ENCODE measurements at places on chromosomes 5 and 9.

GRCh38 chr5:140043508-140043872 lies 391 bp upstream of the NRG2 start:
- DNase-seq = no peak

DNA sequence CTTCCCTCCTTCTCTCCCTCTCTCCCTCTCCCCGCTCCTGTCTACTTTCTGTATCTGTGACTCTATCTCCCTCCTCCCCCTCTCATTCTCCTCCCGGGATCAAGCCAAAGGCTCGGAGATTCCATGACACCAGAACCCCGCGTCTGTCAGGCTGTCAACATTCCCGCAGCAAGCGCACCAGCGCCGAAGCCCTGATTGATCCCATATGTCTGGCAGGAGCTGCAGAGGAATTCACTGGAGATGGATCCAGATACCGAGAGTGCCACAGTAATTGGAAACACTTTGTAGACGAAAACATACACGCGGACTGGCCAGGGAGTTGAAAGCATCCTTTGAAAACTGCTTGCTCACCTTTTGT lies 300 bp upstream of the SVEP1 start:
- DNase-seq = no peak

DNA sequence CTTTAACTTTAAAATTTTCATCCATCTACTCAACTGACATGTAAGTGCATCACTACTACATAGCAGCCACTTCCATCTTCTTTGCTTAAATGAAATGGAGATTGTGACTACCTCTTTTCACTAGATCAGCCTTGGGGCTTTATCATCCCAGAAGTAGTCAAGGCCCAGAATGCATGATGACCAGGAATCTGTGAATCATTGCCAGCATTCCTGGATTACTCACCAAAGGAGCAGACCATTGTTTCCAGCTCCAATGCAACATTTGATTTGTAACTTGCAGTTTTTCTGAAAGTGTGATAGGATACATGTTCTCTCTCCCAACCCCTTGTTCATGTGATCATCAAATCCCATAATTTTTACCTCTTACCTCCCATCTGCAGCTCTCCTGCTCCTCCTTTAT lies 65.1 kb downstream of the PLPPR1 start:
- DNase-seq = no peak

DNA sequence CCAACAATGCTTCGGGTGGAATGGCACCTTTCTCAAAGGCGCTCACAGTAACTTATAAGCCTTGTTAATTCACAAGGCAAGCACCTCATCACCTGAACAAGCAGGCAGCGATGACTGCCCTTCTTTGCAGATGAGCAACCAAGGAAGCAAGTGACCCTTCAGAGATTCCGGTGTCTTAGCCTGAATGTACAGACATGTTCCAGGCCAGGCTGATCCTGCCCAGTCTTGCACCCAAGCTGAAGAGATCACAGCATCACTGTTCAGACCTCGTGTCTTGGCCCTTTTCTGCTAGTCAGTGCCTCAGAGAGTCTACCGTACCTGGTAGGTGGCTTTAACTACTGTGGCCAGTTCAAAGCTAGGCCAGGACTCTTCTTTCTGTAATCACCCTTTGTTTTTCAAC lies 94.7 kb upstream of the ERCC6L2 start:
- DNase-seq = no peak

DNA sequence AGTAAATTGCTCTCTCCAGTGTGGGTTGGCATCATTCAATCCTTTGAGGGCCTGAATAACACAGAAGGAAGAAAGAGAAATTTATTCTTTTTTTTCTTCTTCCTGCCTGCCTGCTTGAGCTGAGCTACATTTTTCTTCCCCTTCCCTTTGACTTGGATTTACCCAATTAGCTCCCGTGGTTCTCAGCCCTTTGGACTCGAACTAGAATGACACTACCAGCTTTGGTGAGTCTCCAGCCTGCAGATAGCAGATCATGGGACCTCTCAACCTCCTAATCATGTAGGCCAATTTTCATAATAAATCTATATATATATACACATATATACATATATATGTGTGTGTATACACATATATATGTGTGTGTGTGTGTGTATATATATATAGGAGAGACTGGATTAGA lies 128.6 kb downstream of the ISOC1 start:
- no peak for DNase-seq

DNA sequence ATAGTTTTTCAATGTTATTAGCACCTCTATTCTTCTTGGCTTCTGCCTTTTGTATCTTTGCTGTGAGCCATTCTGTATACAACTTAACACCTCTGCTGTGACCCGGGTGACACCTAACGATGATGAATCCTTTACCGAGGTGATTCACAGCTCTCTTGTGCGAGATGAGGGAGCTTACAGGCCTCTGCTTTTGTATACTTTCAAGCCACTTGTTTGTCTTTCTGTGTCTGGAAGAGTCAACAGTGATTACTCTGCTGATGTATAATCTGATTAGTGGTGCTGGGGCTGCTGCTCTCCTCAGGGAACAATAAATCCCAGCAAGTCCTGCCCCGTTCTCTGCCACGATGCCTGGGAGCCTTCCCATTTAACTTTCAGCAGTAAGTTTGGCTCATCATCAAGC lies 442.9 kb upstream of the SGCD start:
- DNase-seq = no peak

GRCh38 chr5:93099902-93100347 lies 481.1 kb downstream of the NR2F1-AS1 start:
- DNase-seq = no peak

DNA sequence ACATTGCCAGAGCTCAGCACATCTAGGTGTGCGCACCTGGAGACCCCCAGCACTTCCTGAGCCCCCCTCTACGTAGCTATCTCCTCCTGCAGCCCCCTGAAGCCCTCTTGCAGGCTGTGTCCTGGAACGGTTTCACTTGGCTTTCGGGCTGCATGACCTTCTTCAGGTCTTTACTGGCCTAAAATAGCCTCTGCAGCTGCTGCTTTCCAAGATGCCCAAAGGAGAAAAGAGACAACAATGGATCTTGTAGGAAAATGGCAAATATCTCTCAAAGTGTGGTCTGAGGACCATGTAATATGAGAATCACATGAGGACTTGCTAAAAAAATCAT lies 6.6 kb upstream of the ERMP1 start:
- DNase-seq = no peak

DNA sequence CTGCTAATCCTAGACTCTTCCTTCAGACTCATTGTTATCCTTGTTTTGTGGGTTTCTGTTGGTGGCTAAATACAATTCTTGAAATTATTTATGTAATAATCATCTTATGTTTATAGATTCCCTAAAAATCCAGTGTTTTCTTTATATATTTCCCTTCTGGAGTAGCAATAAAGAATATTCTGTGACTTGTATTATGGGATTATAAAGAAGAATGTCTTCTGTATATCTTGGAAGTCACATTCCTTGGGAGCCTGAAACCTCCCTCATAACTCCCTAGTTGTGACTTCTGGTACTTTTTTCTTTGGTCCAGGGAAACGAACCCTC lies 356.1 kb downstream of the TMEM167A start:
- DNase-seq = no peak

GRCh38 chr5:67999391-67999790 lies 216.2 kb upstream of the PIK3R1 start:
- no peak for DNase-seq

DNA sequence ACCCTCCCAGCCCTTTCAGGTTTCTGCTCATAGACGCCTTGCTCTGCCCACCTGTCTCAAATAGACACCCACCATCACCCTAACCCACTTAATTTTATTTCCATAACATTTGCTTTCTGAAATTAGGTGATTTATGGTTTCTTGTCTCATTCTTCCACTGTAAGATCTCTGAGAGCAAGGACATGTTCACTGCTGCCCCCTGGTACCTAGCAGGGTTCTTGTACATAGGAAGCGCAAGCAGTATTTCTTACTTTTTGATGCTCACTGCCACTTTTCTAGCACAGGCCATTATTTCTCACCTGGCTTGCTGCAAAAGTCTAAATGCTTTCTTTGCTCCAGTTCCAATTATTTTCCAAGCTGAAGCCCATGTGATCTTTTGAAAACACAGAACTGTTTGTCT lies 16.8 kb downstream of the C9orf57 start:
- no peak for DNase-seq

- no peak for DNase-seq
Observed at GRCh38 chr9:112104901-112105300, 70.2 kb downstream of the SUSD1 start.

All from GM19239 (cell line).